T follicular helper cell (primary cell): ENCODE measurements at places on chromosomes 1 and 21.

GRCh38 chr1:88878731-88879130 is 12.6 kb downstream of the GTF2B start:
- DNase-seq, result no peak

DNA sequence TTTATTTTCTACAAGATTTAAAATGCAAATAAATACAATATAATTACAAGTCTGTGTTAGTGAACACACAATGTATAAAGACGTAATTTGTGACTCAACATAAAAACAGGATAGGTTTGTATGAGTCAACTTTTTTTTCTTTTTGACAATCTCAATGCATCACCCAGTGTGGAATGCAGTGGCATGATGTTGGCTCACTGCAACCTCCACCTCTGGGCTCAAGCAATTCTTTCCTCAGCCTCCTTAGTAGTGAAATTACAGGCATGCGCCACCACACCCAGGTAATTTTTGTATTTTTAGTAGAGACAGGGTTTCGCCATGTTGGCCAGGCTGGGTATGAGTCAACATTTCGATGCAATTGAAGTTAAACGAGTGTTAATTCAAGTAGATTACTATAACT is 5.9 kb upstream of the SPRR2E start:
- DNase-seq, result no peak

DNA sequence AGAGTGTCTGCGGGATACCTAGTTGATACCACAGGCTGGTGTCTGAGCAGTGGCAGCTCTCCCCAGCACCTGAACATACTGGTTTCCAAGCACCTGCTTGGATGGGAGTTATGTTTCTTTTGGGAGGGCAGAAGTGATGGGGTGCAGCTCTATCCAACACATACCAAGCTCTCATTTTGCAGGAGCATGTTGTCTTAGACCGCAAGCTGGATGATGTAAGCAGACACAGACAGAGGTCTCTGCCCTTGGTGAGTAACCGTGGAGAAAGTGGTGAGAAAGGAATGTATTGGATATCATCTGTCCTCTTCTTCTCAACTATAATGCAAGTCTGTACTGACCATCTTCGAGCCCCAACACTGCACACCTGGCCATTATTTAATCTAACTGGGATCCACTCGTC is 37.4 kb downstream of the ZNF496 start:
- DNase-seq, result no peak

- no peak for DNase-seq
Measured at GRCh38 chr1:119987686-119988085, 81.8 kb downstream of the NOTCH2 start.

DNA sequence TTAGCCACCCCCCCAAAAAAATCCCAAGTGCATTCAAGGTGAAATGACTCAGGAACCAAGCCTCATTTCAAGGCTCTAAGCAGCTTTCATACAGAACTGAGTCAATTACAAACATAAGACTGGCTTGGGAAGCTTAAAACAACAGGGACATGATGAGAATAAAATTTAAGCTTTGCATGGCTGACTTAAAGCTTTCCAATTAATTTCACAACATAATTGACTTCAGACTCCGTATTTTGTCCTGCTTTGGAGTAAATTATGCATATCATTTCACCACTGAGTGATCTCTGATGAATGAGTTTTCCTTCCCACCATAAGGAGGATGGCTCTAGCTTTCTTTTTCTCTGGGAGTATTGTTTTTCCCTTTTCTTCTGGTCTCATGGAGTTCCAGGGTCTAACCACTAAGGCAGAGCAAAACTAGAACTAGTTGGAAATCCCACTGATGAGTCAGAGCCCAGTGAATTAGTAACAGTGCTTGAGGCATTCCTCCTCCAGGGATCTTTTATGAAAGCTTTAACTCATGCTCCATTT is 72.8 kb downstream of the XCL2 start:
- no peak for DNase-seq

- no peak for DNase-seq
Measured at GRCh38 chr21:21003701-21004100, 5.5 kb downstream of the NCAM2 start.

- no peak for DNase-seq
Measured at GRCh38 chr1:34365295-34365694, 188.6 kb downstream of the C1orf94 start.
